ENCODE measurements at places on chromosomes 3 and 15.

DNA sequence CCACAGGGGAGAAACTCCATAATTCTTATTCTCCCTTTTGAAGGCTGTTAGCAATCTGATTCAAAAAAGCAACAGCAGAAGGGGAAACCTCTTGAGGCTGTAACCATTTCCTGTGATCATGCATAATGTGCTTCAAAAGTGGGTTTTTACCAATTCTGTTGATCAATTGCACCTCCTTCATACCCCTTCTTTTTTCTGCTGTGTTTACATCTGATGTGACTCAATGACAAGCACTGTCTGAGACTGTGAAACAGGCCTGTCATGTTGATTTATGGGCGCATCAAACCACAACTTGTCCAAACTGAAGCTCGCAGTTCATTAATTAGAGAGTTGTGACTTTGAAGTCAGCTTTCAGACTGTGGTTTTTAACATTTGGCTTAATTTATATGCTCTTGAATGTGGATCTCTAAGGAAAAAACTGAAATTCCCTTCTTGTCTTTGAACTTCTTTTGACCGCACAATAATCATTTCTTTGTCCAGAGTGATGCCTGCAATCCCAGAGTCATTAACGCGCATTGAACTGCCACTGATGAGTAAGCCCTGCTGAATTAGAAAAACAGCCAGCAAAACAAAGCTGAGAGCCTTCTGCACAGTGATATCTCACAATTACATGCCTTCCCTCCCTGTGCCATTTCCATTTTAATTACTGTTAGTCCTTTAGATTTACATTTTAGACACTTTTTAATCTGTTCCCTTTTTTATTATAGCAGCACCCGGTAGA lies 532.8 kb downstream of the FOXP1 start:
- DNase-seq: no peak

DNA sequence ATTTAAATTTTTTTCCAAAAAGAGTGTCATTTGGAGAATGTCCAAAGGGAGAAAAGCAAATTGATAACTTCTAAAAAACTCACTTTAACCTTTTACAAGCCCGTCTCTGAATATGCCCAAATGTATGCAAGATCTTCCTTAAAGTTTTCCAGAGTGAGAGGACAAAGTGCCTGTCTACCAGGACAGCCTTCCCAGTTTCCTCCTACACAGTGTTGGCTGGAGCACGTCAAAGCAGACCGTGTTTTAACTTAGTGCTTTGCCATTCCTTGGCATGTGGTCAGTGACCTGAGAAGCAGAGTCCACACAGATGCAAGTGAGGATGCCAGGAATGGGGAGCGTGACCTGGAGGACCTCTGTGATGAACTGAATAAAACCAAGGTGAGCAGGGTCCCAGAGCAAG lies 245.7 kb downstream of the FAM43A start:
- DNase-seq: no peak

GRCh38 chr15:74878273-74878672 lies 5.1 kb upstream of the SCAMP2 start:
- DNase-seq: no peak

DNA sequence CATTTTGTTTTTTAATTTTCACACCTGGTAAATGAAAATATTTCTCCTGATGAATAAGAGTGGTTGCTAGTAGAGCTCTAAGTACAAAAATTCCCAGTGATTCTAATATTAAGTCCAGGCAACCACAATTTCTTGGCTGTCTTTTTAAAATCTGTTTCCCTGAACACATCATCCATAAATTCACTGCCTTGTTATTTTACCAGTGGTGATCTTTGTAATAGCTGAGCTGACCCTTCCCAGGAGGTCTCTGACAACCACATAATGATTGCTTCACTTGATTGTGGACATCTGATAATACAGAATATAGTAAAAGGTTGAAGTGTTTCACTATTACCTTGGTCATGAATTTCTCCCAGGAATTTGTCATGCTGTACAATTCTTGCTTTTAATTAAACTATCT lies 13.9 kb upstream of the TOP2B start:
- DNase-seq: no peak

GRCh38 chr15:98838387-98839259 lies 169.0 kb downstream of the PGPEP1L start:
- no peak for DNase-seq

Data from germinal center (tissue), 1 donor.